ENCODE measurements at places on chromosomes 16 and 17. TPM values are rescaled to one million over a fixed set of nuclear protein-coding genes. Genes with fewer than 3 reads are reported as not detected.

DNA sequence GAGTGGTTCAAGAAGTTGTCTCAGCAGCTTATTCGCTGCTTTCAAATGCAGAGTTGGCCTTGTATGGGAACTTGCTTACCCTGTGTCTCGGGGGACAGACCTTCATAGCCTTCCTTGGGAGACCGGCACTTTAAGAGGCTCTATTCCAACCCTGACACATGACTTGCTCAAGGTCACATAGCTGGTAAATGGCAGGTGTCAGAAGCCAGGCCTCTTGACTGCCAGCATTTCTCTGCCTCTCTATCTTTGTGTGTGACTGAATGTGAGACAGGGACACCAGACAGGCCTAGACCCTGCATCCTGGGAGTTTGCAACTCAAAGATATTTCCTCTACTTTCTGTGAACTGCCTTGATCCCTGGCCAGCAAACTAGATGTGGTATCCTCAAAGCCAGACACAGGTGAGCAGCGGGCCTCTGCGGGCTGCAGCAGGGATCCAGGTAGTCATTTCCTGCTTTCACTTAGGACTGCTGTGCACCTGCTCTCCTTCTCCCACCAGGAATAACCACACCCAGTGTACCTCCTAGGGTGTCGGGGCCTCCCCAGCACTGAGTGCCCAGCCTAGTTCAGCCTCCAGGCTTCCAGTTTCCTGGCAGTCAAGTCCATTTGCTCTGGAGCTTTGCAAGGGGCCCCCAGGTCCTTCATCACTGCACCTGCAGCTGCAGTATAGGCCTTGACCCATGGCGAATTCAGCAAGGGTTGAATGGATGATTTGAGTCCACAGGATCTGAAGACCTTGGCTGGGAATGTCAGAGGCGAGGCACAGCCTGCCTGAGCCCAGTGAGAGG, 116.6 kb upstream of the TNRC6C start:
- DNase-seq: no peak

GRCh38 chr17:73401911-73402310, 90.1 kb upstream of the CDC42EP4 start:
- DNase-seq: peak; percentile 25

GRCh38 chr17:82729479-82730260, 5.7 kb upstream of the FN3K start:
- no peak for DNase-seq

- DNase-seq: no peak
These were observed 7.0 kb downstream of the KATNB1 start for GRCh38 chr16:57742543-57742942.

The TERB1 gene
- total RNA-seq: not detected

The RNPS1 gene
- 249 TPM for total RNA-seq
